ENCODE measurements at places on chromosomes 5 and 9.

DNA sequence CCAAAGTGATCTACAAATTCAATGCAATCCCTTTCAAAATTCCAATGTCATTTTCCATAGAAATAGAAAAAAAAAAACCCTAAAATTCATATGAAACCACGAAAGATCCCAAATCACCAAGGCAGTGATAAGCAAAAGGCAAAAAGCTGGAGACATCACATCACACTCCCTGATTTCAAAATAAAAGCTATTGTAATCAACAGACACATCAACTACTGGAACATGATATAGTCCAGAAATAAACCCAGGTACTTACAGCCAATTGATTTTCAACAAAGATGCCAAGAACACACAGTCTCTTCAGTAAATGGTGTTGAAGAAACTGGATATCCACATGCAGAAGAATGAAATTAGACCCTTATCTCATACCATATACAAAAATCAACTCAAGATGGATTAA lies 224.0 kb downstream of the WDR70 start:
- no peak for DNase-seq

DNA sequence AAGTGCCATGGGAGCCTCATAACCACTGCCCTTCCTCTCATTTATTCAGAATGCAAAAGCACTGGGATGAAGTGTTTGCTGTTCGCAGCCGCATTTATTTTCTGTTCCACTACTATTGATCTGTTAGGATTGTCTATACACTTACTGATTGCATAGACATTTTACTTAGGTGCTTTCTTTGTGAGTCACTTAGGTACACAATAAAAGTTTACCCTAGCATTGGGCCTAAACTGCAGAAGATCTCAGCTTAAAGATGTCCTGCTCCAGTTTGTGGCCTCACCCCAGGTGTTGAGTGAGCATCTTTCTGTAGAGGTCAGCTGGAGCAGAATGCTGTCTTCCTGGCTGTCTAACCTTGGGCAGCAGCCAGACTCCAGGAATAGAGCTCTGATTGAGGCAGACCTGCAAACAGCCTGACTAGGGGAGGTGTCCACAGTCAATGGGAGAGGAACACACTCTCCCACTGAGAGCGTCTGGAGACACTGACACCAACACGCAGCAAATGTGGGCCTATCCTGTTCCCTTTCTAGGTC lies 54.0 kb downstream of the GPR21 start:
- no peak for DNase-seq

- DNase-seq, result no peak
Observed at GRCh38 chr5:76021936-76022584, 61.1 kb upstream of the SV2C start.

DNA sequence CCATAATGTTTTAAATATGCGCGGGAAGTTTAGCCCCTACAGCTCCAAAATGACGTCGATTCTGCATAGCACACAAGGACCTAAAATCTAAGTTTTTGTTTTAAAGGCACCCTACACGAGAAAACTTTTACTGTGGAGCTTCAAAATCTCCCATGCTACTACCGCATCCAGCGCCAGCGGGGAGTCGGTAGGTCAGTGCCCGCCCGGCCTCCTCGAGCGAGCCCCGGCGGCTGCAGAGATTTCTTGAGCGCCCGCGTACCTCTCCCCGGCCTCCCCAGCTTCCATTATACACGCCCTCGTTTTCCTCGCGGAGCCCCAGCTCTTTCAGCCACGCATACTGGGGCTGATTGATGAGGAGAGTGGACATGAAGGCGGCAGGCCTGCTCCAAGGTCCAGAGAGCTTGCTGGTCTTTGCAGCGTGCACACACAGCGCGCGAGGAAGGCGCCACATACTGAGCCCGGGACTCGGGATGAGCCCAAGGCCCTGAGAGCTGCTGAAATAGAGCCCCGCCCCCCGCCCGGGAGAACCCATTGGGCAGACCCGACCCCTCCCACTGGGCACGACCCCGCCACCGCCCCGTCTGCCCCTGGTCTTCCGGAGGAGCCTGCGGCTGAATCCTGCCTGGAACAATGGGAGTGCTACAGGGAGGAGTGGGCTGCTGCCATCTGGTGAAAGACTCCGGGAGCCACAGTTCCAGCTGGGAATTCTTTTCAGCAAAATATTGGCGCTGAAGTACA lies at the start of gene ALDH7A1:
Gene ALDH7A1, minus strand, starts transcription at position 472 of the 738 bp plus-strand sequence. Its CDS starts 21 bp downstream, at position 451.
- peak; percentile 27 for DNase-seq

GRCh38 chr5:148179234-148179824 lies 11.0 kb downstream of the SPINK14 start:
- peak; percentile 78 for DNase-seq

DNA sequence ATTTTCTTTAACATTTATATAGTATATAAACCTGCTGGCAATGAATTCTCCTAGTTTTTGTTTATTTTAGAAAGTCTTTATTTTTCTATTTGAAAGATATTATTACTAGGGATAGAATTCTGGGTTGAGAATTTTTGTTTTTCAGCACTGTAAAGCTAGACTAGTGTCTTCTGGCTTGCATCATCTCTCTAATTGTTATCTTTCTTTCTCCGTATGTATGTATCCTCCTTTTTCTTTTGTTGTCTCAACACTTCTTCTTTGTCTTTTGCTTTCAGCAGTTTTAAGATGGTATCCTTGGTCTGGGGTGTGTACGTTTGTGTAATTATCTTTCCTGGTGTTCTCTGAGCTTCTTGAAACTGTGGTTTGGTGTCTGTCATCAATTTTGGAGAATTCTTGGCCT lies 48.8 kb downstream of the FBXO4 start:
- DNase-seq, result no peak

- DNase-seq, result peak; percentile 64
Observed at GRCh38 chr5:39100851-39101396, 26.7 kb upstream of the RICTOR start.

DNA sequence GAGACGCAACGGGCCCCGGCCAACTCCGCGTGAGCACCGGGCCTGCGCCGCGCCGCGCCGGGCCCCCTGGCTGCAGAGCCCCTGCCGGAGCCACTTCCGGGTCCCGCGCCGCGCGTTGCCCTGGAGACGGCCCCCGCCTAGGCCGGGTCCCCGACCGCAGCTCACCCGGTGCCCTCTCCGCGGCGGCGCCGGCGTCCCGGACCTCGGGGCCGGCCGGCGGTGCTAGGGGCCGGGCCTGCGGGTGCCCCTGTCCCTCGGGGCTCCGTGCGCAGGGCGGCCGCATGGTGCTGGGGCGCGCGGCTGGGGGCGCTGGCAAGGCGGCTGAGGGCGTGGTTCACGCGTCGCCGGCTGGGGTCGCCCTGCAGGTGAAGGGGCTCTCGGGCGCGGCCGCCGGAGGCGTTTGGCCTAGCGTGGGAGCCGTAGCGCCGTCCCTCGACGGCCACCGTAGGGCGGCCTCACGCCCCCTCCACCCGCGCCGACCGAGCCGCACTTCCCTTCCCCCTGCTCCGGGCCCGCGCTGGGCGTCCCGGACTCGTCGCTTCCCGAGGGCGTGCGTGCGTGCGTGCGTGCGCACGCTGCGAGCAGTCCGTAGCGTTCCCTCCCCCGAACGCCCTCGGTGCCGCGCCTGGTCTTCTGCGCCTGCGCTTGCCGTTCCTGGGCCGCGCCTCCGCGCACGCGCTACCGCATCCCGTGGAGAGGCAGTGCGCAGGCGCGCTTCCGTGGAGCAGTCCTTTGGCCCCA lies at the start of gene TMEM250:
Gene TMEM250, minus strand, starts transcription at position 556 of the 741 bp plus-strand sequence. CDS start 1,975 bp downstream, outside the sequence.
- DNase-seq, result peak; percentile 98

GRCh38 chr5:122454541-122454940 lies 142.5 kb downstream of the SNCAIP start:
- DNase-seq, result no peak

DNA sequence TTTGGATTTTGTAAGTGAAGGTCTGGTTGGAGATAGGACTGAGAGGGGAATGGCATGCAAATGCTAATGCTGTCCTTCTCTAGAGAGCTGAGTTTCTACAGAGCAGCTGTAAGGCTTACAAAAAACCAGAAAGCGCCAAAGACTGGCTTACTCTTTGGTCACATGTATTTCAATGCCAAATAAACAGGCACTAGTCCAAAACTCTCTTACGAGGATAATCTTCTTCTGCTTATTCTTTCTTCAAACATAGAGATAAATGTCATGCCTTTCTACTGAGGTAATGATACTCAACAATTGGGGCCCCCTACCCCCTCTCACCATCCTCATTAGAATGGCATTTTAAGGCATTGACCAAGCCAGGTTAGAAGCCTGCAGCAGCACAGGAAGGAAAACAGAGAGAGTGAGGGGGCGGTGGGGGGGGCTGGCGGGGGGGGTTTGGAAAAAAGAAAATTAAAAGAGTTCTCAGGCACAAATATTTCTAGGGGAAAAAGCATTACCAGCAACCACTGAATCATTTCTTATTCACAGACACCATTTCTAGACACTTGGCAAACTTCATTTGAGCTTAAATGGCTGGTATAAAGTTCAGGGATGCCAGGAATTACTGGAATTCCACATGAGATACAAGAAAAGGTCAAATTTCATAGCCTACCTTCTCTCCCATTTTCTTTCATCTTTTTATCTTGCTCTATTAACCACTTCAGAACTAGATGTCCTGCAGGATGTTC lies 34.0 kb downstream of the PUM3 start:
- DNase-seq, result no peak

DNA sequence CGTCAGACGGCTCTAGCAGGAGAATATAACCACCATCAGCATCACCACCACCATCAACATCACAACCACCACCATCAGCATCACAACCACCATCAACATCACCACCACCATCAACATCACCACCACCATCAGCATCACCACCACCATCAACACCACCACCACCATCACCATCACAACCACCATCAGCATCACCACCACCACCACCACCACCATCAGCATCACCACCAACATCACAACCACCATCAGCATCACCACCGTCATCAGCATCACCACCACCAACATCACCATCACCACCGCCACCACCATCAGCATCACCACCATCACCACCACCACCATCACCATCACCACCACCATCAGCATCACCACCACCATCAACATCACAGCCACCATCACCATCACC lies 210.7 kb downstream of the C9orf50 start:
- DNase-seq, result no peak

DNA sequence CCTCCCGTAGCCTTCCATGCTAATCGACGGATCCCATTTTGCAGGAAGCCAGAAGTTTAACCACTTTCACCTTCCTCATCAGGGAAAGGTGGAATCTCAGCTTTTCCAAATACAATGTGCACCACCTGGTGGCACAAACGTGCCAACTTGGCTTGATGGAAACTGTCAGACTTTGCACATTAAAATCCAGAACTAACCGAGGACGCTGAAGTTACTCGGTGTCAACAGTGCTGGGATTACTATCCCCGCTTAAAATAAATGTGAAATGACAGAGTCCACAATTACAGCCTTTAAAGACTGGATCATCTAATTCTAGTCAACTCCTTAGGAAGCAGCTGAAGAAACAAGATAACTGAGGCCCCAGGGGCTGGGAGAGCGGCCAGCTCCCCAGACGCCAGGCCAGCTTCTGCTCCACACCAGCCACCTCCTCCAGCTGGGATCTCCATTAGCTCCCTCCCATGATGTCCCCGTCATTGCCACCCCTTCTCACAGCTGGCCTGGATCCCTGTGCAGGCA lies 50.1 kb upstream of the RETREG1 start:
- DNase-seq, result peak; percentile 20

DNA sequence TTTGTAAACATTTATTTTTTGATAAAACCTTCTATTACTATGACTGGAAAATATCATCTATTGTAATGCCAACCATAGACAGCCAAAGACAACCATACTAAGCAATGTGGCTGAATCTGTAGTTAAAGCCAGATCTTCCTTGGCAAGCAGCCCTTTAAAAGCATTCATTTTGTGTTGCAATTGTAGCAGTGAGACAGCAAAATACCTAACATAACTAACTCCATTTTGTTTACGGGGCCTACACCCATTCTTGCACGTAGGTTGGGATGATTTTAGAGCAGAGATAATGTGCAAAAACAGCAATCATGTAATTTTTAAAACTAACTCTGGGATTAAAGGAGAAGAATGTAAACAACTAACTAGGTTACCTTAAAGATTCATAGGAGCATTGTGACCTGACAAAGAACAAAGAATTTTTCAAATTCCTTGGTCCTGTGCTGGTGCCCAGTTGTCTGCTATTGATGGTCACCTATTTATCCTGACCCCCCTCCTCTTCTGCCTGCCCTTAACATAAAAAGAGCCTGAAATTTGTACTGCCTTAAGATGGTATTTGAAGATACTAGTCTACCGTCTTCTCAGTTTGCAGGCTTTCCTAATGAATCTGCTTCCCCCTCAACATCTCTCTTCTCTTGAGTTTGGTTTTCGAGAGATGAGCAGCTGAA lies 10.6 kb downstream of the IFNA1 start:
- DNase-seq, result no peak

- peak; percentile 68 for DNase-seq
Observed at GRCh38 chr5:35058374-35058788, 10.6 kb upstream of the AGXT2 start.

GRCh38 chr5:170817195-170817594 lies 33.7 kb downstream of the GABRP start:
- DNase-seq, result no peak

- peak; percentile 81 for DNase-seq
Observed at GRCh38 chr5:74576941-74577456, 63.5 kb downstream of the ENC1 start.

GRCh38 chr5:149404746-149405549 lies 25.9 kb upstream of the IL17B start:
- DNase-seq, result no peak

GRCh38 chr5:41048986-41049385 lies 22.2 kb downstream of the MROH2B start:
- DNase-seq, result no peak

DNA sequence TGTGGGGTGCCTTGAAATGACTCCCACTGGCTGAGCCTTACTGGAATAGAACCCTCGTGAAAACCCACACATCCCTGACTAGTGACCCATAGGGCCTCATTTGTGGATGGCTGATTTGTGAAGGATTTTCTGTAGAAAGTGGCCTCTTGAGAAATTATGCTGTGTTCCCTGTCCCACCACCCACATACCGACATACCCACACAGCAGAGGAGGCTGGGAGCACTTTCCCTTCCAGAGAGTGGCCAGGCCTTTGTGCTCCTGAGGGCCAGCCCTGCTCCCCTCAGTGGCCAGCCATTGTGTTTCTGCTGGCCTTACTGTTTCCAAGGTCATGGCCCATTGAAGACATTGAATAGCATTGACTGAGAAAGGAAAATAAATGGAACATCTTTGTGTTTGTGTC lies 29.6 kb downstream of the IL9 start:
- no peak for DNase-seq

DNA sequence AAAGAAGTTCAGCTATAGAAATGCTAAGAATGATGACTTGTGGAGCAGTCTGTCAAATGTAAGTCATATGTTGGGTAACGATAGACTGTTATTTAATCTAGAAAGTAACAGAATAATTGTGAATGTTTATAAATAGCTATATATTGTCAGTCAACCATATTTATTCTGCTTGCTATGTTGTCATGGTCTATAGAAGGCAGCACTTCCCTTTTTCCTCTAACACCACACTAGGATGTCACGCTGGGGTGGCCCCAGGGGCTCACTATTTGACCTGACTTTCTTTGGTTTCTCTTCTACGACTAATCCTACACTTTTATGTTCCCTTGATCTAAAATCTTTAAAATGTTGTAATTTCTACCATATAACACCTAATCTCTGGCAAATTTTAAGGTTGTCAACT lies 20.5 kb downstream of the ERAP2 start:
- DNase-seq, result peak; percentile 88

GRCh38 chr5:115463983-115464382 lies 80.6 kb downstream of the FEM1C start:
- DNase-seq, result no peak

GRCh38 chr9:2419347-2419746 lies 202.2 kb upstream of the VLDLR start:
- DNase-seq, result no peak

- DNase-seq, result no peak
Observed at GRCh38 chr5:93716453-93716852, 24.9 kb downstream of the POU5F2 start.

- DNase-seq, result no peak
Observed at GRCh38 chr5:148976569-148977381, 86.1 kb downstream of the SH3TC2 start.

All from inflammatory macrophage treated with lipopolysaccharide for 4 hours (primary cell).